ENCODE measurements at places on chromosomes 6 and 20.

DNA sequence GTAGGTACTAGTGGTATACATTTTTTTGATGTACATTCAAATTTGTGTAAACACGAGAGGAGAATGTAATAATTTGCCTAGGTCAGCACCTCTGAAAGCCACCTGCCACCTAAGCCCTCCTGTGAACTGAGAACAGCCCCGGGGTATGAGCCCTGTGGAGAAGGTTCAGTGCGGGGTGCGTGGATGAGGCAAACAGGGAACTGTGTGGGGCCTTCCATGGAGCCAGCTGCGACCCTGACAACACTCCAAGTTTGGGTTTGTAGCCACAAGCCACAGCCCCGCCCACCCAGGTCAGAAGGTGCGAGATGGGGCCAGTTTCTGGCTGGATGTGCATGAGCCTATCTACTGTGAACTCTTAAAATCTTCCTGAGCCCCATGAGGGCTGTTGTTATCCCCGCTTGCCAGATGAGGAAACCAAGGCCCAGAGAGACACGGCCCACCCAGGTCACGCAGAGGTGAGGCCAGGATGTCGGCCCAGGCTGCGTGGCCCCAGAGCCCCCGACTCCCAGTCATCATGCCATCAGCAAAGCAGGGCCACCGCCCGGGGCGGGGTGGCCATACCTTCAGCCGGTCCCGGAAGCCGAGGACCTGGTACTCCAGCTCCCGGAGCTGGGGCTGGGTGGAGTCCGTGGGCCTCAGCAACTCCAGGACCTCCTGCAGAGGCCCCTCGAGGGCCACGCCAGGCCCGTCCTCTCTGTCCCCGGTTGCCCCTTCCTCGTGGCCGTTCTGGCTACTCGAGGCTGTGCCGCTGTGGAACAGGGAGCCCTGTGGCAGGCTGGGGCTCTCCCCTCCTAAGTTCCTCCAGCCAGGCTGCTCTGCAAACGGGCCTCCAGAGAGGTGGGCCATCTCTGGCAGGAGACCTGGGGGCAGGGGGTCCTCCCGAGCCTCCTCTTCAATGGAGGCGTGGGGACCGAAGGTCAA, 89.6 kb downstream of the RIPOR3 start:
- DNase-seq = no peak

- no peak for DNase-seq
These were observed 68.2 kb downstream of the C6orf52 start for GRCh38 chr6:10626154-10626741.

GRCh38 chr6:169115632-169116031, 138.0 kb downstream of the THBS2 start:
- no peak for DNase-seq

- DNase-seq = no peak
These were observed 533 bp upstream of the CRYBG1 start for GRCh38 chr6:106359959-106360409.

DNA sequence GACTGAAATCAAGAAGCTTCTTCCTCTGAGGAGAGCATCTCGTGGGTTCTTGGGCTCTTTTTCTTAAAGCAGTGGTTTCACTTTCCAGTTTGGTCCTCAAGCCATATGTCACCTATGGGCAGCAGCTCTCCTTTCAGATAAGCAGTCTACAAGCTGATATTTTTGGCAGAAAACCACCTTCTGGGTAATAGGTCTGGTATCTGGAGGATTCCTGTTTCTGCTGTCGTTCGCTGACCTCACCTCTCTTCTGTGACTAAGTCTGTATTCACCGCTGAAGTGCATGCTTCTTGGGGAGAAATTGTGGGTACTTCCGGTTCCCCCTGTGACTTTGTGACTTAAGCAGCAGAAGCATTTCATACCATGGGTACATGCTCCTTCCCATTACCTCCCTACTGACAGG, 193.6 kb downstream of the EDN1 start:
- DNase-seq = peak; percentile 43

DNA sequence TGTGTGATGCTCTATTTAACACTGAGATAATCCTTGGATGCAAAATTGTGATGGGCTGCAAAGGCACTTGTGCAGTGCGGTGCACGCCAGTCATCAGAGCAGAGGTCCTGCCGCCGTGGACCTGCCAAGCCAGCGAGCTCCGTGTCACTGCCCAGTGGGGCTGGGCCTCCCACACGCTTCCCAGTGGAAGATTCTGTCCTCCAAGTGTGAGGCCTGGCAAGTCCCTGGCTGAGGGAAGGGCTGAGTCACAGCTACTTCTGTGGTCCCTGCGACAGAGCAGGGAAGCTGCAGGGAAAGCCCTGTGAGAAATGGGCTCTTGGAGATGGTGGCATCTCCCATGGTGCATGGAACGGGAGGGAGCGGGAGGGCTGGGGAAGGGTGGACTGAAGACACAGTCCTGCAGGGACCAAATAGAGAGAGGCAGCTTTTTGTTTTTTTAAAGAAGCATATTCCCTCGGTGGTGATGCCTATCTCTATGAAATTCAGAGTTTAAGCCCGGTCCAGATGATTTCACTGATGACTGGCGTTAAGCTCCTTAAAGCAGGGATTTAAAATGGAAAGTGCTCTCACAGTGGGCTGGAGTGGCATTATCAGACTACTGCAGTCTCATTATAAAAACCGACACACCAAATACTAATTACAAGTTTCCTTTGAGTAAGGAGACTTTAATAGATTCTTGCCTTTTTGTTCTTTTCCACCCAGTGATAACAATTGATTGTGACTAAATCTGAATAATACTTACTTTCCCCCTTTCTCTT, 413.7 kb downstream of the QKI start:
- DNase-seq = no peak

GRCh38 chr6:32087574-32088486, 21.3 kb downstream of the TNXB start:
- DNase-seq = no peak

GRCh38 chr6:27966044-27966443, 9.0 kb downstream of the OR2B6 start:
- DNase-seq = no peak

DNA sequence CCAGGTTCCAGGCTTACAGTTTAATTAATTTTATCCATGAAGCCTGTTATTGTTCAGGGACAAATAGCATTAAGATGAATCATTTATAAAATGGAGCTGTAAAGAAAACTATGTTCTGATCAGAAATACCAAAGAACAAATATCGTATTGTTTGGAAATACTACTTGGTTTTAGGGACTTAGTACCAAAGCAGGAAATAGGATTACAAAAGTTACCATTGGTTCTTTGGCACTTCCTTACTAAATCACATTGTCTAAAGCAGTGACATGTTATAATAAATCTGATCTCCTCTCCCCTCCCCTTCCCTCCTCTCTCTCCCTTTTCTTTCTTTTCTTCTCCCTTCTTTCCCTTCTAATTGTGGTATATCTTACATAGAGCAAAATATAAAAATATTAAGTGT, 29.6 kb downstream of the CRYBG1 start:
- no peak for DNase-seq

DNA sequence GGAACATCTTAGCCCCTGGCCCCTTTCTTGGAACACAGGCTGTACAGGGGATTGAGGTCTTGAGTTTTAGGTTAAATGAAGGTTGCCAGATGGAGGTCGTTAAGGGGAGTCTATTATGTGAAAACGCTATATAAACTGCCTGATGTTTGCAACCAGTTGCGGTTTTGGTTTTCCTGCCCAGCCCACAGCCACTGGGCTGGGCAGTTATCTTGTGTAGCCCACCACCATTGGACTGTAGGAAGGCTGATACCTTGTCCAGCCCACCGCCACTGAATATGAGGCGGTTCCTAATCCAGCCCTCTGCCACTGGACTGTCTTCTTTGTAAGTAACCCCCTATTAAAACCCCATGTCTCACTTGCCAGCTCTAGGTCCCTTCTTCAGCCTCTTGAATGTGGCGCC, 42.3 kb upstream of the COL21A1 start:
- no peak for DNase-seq

DNA sequence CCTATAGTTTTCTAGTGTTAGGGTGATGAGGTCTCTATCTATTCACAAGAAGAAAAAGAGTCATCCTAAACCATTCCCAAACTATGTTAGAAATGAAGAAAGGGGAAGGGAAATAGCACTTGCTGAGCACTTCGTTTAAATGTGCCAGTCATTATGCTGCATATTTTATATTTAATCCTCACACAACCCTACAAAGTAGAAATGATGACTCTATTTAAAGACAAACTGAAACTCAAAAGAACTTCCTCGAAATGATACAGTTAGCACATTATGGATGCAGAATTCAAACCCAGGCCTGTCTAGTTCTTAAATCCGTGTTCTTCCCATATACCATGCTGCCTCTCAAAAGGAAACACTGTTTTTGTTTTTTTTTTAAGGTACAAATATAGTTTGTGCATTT, 174.6 kb downstream of the GMPR start:
- no peak for DNase-seq

DNA sequence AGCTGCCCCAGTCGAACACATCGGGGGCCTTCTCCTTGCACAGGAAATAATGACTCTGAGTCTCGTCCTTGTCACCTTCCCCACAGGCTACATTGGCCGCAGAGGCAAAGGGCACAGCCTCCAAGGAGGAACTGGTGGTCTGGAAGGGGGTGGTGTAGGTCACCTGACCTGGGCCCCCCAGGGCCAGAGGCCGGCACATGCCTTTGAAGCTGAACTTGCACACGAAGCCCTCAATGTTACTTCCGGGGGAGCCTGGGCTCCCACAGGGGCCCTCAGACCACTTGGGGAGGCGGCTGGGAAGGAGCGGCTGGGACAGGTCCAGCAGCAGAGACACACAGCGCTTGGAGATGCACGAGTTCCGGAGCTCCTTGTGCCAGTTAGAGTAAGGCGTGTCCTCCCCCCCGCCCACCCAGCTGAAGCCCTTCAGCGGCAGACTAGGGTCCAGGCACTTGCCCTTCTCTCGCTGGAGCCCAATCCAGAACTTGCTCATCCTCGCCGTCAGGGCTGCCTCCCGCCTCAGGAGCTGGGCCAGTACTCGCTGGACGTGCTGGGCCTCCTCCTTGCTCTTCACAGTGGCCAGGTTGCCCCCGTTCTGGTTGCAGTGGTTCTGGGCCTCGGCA, 578 bp downstream of the CD93 start:
- no peak for DNase-seq

- DNase-seq = no peak
These were observed 122.5 kb downstream of the MTHFD1L start for GRCh38 chr6:150987855-150988464.

DNA sequence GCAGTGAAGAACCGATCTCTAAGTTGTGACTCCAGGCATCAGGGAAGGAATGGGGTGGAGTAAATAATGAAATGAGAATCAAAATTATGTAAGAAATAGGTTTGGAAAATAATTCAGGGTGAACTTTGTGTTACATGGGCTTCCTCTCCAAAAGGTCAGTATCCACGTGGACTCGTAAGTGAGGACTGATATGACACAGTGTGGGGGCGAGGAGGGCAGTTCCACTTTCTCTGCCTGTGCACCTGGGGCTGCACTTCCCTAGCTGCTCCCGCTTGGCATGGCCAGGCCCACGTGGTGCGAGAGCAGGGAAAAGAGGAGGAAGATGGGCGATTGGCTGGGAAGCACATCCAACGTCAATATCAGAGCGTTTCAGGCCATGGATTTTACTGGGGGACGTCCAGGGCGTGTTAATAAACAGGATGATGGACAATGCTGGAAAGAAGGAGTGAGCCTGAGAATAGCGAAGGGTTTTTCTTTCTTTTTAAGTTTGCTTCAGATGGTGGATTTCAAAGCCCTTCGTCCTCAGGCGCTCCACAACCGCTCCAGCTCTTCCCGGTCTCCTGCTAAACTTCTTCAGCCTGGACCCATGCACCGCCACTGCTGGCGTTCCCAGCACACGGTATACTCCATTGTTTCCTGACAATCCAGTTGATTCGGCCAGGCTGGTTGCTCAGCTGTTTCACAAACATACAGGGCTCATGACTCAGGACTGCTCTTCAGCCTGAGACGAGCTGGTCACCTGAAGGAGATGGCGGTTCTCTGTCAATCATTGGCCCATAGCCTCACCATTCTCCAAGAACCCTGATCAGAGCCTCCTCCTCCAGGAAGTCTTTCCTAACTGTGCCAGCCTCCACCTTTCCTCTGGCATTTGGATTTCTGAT, 11.8 kb downstream of the CCR6 start:
- DNase-seq = no peak

GRCh38 chr20:64166721-64167615, 2.7 kb downstream of the MYT1 start:
- DNase-seq = no peak

DNA sequence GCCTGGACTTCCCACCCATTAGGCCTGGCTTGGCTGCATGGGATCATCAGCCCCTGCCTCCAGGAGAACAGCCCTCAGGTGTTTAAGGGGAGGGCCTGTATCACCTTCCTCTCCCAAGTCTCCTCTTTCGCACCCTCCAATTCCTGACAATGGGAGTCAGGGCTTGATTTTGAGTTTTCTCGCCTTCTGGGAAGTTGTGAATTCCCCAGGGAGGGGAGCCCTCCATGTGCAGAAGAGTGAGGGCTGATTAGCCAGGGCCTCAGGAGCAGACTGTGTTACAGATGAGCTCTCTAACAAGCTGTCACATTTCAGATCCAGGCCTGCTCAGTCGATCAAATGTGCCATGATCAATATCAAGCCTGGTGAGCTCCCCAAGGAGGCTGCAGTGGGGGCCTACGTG, 42.4 kb downstream of the CNBD2 start:
- DNase-seq = no peak

DNA sequence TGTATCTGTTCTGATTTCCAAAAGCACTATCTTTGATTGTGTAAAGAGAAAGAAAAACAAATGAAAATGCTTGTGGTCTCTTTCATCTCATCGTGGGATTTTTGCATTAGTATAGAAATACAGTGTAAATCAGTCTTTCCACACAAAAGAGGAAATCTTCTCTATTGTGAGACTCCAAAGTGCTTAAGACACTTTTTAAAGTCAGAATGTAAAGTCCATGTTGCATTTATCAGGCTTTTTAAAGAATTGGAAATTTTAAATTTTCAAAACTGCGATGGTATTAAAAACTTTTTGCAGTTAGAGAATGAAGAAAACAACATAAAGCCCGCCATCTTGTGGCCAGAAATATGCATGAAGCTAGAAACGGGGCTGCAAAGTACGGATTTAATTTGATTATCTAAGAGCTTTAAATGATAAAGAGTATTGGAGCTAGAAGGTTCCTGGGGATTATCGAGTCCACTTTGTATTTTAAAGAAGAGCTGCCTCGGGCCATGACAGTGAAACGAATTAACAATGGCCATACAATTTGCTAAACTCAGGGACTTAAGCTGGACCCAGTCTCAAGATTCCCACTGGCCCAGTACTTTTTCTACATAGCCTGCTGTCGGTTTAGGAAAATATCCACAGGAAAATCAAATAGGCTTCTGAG, 339.6 kb downstream of the ARHGAP18 start:
- peak; percentile 42 for DNase-seq

GRCh38 chr20:17479063-17479657, 52.0 kb downstream of the BFSP1 start:
- DNase-seq = no peak
